Lower leg skin (tissue), 4 donors: ENCODE measurements at places on chromosomes 4 and X.

DNA sequence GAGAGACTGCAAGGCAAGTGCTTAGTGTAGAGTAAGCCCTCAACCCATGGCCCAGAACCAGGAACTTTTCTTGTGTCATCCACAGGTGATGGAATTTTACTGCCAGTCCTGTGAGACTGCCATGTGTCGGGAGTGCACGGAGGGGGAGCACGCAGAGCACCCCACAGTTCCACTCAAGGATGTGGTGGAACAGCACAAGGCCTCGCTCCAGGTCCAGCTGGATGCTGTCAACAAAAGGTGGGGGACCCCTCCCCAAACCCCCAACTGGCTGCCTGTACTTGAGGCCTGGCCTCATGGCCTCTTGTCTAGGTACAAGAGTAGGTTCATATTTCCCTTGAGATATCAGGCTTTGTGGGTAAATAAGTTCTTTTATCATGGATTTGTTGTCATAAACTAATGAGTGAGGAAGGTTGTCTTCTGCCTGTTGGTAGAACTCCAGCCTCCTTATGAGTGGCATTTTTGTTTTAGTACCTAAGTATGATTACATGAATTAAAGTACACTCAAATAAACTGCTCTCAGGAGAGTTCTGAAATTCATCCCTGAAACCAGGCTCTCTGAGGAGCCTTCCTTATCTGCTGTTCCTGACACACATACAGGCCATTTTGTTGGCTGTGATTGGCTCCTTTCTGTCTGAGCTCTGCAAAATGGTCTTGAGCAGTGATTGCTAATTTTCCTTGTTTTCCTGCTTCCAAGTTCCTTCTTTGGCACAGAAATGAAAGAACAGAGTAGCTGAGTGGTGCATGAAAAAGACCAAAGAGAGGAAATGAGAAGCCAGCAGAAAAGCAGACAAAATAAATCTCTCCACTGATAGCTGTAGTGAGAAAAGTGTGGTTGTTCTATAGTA is 51.4 kb upstream of the MND1 start:
- DNase-seq: no peak

DNA sequence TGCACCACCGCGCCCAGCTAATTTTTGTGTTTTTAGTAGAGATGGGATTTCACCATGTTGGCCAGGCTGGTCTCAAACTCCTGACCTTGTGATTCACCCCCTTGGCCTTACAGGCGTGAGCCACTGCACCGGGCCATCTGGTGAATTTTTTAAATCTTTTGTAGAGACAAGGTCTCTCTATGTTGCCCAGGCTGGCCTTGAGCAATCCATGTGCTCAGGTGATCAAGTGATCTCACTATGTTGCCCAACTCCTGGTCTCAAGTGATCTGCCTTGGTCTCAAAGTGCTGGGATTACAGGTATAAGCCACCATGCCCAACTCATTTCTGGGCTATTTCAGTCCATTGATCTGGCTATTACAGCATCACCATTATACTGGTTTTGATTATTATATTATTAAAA is 22.2 kb upstream of the GALNT7 start:
- no peak for DNase-seq

- DNase-seq: no peak
Measured at GRCh38 chr4:33184657-33185290, 2464.6 kb downstream of the PCDH7 start.

GRCh38 chr4:83328521-83329187 is 6.0 kb downstream of the HPSE start:
- DNase-seq: no peak

- no peak for DNase-seq
Measured at GRCh38 chr4:177802162-177802561, 359.9 kb upstream of the AGA start.
